ENCODE measurements at places on chromosomes 2 and 18. TPM values are rescaled to one million over a fixed set of nuclear protein-coding genes. Genes with fewer than 3 reads are reported as not detected.

The TUBB6 gene
- 7.2 TPM for total RNA-seq

The LCT gene
- total RNA-seq: 0.19 TPM

The PARD3B gene
- 34.4 TPM for total RNA-seq

The REEP1 gene
- 14.2 TPM for total RNA-seq

The EVA1A gene
- 11.5 TPM for total RNA-seq

The APLF gene
- total RNA-seq: 11.6 TPM

The VWA3B gene
- total RNA-seq: 0.47 TPM

DNA sequence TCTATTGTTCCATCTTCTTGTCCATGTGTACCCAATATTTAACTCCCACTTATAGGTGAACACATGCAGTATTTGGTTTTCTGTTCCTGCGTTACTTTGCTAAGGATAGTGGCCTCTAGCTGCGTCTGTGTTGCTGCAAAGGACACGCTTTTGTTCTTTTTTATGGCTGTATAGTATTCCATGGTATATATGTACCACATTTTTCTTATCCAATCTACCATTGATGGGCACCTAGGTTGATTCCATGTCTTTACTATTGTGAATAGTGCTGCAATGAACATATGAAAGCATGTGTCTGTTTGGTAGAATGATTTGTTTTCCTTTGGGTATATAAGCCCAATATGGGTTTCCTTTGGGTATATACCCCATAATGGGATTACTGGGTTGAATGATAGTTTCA is 77.3 kb upstream of the MMADHC start:
- H3K36me3 ChIP-seq: peaks cover 2% of the 10 kb centered on the region
- no peaks in the 10 kb centered on the region for H3K27me3 ChIP-seq
- no peak overlapping the region for H3K4me3 ChIP-seq
- DNase-seq: no peak
- no peak overlapping the region for H3K27ac ChIP-seq
- no peaks in the 10 kb centered on the region for H3K4me1 ChIP-seq

DNA sequence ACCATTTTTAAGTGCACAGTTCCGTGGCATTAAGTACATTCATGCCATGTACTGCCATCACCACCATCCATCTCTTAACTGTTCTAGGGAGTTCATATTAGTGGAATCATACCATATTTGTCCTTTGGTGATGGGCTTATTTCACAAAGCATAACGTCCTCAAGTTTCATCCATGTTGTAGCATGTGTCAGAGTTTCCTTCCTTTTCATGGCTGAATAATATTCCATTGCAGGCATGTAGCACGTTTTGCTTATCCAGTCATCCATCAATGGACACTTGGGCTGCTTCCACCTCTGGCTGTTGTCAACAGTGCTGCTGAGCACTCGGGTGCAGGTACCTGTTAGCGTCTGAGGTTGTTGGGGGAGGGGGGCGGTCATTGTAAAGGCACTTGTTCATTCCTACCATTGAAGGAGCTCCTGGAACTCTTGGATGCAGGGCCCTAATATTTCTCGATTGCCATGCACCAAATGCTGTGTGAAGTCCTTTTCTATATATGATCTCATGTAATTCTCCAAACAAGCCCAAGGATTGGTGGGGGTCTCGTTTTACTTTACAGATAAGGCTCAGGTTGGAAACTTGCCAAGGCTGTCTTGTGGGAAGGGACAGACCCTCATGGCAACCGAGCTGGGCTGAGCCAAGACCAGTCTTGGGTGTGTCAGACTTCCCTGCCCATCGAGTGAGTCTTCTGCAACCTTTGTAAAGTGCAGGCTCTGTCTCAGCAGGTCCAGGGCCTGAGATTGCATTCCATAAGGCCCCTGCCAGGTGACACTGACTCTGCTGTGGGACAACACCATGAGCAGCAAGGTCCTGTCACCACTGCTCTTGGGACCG is 42.9 kb upstream of the SH3RF3 start:
- no peaks in the 10 kb centered on the region for H3K36me3 ChIP-seq
- H3K4me1 ChIP-seq: no peaks in the 10 kb centered on the region
- peaks cover 11% of the 10 kb centered on the region for H3K27me3 ChIP-seq
- H3K27ac ChIP-seq: no peak overlapping the region

- H3K4me1 ChIP-seq: peaks cover 15% of the 10 kb centered on the region
- no peak overlapping the region for H3K4me3 ChIP-seq
- no peak overlapping the region for H3K27ac ChIP-seq
- no peaks in the 10 kb centered on the region for H3K27me3 ChIP-seq
- no peaks in the 10 kb centered on the region for H3K36me3 ChIP-seq
- DNase-seq: no peak
Observed at GRCh38 chr2:192885569-192886160, 690.9 kb upstream of the TMEFF2 start.

GRCh38 chr2:48380208-48380607 is 149.7 kb upstream of the STON1 start:
- H3K27ac ChIP-seq: no peak overlapping the region
- no peaks in the 10 kb centered on the region for H3K4me1 ChIP-seq
- H3K27me3 ChIP-seq: no peaks in the 10 kb centered on the region
- no peak overlapping the region for H3K4me3 ChIP-seq
- DNase-seq: no peak
